ENCODE measurements at places on chromosomes 6 and 20.

DNA sequence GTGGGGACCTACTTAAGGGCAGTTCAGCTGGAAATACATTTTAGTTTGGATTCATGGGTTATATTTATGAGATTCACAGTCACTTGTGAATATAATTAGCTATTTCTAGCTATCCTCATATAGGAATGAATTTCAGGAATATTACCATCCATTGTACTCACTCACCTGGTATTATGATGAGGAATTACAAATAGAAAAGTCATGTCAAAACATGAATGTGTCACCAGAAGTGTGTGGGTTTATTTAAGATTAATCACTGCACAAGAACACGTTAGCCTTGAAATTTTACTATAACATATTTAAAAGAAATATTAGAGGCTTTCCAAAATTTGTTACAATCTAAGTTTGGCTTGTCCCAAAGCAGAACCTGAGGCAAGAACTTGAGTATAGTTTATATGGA, 510.5 kb downstream of the PHF3 start:
- no peak for DNase-seq

GRCh38 chr6:29524444-29525310, 34.9 kb downstream of the UBD start:
- no peak for DNase-seq

DNA sequence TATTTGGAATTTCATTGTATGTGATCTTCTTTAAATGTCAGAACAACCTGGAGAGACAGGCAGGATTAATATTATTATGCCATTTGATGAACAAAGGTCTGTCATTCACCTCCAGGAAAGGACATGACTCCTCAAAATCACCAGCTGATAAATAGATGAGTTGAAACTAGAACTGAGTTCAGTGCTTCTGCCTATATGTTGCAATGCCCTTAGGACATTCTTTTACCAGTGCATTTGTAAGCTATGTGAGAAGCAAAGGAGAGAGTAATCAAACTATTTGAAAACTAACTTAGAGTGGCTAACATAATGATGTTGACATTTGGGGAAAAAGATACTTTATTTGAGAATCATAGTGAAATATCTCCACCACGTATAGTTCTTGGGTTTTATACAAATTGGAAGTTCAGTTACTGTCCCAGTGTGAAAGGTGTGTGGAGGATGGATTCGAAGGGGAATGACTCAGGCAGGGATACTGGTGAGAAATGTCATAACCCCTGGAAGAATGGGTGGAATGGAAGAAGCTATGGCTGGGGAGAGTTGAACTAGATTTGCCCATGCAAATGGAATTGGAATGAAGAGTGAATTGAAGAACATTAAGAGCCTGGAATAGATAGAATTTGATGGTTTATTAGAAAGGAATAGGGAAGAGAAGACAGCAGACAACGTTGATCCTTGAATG, 21.5 kb downstream of the PKIB start:
- DNase-seq, result no peak

- DNase-seq, result no peak
Measured at GRCh38 chr6:25874822-25875562, 949 bp upstream of the SLC17A3 start.

- no peak for DNase-seq
Measured at GRCh38 chr6:14804785-14805210, 441.1 kb upstream of the JARID2 start.

DNA sequence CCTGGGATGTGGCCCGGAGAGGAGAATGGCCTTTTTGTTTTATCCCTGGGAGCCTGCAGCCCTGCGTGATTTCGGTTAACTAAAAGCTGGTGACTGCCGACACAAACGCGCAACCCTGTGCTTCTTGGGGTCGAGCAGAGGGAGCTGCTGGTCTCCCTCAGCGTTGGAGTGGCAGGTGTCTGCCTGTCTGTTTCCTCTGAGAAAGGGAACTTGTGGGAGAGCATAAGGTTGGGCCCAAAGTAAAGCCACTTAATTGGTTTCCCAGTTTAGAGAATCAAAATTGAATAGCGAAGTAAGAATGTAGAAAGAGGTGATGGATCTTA, 500 bp downstream of the LTV1 start:
- no peak for DNase-seq

DNA sequence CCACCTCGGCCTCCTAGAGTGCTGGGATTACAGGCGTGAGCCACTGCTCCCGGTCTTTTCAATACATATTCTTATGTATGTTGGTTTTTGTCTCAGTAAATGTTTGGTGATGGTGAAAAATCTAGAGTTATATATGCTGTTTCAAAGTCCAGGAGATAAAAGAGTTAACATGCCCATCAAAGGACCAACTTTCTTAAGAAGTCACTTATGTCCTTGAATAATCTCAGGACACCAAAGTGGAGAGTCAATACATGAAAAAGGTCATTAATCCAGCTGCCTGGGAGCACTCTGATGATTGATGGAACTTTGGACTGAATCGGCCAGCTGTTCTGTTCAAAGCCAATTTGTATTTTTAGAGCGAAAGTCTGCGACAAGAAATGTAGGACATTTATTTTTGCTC, 59.8 kb upstream of the HDAC2 start:
- no peak for DNase-seq

DNA sequence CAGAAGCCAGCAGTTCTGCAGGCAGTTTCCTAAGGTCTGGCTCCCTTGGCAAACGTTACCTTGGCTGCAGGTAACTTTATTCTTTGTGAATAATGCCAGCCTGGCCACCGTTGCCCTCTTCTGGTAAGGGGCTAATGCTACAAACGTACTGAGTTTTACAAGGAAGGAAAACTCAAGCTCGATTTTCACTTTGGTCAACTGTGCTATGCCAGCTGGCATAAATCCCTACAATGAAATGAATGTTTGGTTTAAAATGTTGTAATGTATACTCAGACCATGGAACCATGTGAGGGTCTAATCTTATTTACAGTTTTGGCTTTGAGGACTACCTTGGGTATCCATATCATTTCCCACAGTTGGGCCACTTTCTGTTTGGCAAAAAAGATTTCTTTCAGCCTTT, 101.4 kb downstream of the SLX4IP start:
- no peak for DNase-seq

- no peak for DNase-seq
Measured at GRCh38 chr20:57022306-57022705, 244.1 kb downstream of the BMP7 start.

DNA sequence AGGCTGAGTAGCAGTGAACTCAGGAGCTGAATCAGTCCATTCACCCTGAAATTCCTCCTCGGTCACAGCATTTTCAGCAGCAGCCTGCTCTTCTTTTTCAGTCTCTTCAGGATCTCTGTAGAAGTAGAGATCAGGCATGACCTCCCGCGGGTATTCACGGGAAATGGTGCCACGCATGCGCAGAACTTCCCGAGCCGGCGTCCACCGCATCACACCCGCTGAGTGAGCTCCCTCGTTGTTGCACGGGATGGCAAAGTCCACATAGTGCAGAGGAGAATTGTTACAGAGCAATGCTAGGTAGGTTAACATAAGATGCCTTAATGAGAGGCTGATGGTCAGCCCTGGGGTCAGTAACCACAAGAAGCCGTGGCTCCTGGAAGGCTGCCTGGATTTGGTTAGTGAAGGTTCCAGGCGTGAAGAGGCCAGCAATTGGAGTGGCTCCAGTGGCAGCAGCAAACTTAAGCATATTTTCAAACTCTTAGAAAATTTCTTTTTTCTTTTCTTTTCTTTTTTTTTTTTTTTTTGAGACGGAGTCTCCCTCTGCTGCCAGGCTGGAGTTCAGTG, 113.5 kb upstream of the HDAC2 start:
- DNase-seq, result no peak

DNA sequence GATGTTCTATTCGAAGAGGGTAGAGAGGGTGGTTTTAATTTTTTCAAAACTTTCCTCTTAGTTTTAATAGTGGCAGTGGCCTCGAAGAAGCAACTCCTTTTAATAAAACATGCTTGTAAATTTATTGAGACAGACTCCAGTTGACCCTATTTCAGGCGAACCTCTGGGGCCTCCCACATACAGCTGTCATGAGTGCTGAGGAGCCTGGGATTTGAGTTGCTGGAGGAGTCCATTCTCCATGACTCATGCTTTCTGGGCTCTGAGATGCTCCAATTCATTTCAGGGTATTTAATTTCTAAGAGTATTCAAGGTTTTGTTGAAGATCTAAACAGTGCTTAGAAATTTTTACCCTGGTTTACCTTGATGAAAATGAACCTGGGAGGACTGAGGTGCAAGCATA, 580.4 kb downstream of the CBLN4 start:
- DNase-seq, result no peak

DNA sequence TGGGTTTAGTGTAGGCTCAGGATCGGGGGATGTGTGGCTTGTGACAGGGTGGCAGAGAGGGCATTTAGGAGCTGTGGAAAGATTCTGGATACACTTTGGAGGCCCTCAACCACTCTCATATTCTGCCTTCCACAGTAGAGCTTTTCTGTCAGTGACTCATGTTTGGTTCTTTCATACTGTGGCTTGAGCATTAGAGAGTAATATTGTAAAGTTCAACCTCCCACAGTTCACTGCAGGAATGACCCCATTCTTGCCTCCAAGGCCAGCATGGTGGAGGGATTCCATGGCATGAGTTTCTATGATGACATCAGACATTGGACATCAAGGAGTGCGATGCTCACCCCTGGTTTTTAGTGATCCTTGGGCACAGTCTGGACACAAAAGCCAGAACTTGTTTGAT, 50.9 kb downstream of the DTD1 start:
- no peak for DNase-seq

DNA sequence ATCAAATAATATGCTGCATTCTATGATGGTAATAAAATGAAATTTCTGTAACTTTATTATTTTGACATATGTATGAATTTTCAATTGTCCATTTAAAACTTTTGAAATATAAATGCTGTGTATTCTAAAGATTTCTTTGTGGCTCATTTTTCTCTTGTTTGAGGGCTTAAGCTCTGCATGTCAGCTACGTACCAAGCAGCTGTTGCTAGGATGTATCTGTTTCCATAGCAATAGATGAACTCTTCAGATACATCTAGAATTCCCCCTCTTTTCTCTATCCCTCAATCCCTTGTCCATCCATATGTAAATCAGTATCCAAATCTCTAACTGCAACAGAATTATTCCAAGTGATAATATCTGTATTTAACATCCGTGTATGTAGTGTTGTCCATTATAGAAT, 76.5 kb upstream of the OPRM1 start:
- DNase-seq, result no peak

DNA sequence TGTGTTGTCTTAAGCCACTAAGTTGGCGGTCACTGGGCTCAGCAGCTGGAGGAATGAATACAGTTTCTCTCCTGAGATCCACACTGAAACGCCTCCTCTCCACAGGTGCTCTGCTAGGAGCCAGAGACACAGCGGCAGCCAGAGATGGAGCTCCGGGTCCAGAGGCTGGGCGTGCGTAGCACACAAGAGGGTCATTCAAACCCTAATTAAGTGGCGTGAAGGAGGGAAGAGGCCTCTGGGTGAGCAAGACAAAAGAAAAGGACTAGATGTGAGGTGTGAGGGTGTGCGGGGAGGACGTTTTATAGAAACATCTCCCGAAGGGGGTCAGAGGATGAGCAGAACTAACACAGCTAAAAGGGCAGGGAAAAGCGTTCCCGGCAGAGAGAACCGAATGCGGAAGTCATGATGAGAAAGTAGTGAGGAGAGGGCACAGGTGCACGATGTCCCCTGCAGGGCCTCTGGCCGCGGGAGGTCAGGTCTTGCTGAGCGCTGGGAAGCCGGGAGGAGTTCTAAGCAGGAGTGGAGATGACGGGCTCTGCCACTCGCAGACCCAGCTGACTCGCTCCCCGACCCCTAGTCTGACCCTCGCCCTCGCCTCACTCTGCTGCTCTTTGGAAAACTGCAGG, 54.4 kb downstream of the BMP7 start:
- DNase-seq, result no peak

GRCh38 chr6:38933426-38933825, 115.2 kb upstream of the GLP1R start:
- DNase-seq, result no peak

GRCh38 chr6:129499843-129500219, 210.1 kb downstream of the ARHGAP18 start:
- DNase-seq, result no peak

DNA sequence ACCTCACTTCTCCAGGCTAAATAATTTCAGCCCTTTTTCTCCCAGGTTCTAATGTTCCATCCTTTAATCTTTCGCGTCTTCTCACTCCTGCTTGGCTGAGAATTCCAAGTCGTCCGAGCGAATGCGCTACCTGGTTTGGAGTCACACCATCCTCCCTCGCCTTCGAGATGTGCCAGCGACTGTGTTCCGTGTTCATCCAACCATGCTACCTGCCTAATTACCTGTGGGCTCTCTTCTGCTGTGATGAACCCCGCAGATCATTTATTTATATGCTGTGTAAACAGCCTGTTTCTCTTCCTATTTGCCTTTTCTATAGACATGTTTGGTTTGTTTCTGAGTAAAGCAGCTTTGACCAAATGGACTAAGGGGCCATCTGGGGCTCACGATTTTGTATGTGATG, 83.5 kb upstream of the TMEM181 start:
- DNase-seq, result no peak

GRCh38 chr20:4076671-4077070, 61.3 kb upstream of the RNF24 start:
- no peak for DNase-seq

DNA sequence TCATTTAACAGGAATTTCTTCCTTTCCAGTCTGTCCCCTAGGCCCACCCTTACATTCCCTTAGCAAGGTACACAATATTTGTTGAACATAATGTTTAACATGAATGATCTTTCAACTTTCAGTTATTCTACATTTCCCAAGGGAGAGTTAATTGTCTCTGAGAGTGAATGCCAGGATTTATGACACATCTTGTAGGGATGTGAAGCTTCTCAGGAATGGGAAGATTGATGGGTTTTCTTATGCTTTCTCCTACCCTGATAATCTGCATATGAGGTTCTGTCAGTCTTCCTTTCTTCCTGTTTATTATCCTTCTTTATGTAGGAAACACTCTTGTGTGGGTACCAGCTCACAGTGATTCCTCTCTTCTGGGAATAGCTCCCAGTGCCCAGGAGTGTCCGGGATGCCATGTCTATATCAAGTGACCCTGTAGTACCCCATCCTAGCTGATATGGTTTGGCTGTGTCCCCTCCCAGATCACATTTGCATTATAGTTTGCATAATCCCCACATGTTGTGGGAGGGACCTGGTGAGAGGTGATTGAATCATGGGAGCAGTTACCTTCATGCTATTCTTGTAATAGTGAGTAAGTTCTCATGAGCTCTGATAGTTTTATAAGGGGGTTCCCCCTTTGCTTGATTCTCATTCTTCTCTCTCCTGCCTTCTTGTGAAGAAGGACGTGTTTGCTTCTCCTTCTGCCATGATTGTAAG, 7.1 kb upstream of the FYN start:
- no peak for DNase-seq

DNA sequence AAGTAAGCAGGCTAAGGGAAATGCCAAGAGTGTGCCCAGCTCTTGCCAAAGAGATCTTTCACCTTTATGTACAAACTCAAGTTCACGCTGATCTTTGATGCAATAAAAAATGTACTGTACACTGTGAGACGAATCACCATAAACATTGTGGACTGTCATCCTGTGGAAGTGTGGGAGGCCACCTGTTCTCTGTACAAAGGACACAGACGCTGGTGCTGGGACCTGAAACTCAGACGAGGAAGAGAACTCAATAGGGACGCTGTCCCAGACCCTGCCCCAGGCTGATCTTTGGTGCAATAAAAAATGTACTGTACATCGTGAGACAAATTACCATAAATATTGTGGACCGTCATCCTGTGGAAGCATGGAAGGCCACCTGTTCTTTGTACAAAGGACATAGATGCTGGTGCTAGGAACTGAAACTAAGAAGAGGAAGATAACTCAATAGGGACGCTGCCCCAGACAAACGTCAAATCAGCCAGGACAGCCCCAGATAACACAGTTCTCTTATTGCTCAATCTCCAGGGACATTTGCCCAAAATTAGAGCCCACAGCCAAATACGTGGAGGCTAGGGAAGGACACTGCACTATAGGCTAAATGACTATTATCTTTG, 312.7 kb upstream of the SGK1 start:
- DNase-seq, result no peak

GRCh38 chr20:6614836-6615235, 152.7 kb upstream of the BMP2 start:
- no peak for DNase-seq
